CD8-positive, alpha-beta memory T cell (primary cell): ENCODE measurements at places on chromosomes 1 and 21. TPM values are rescaled to one million over a fixed set of nuclear protein-coding genes. Genes with fewer than 3 reads are reported as not detected.

TTC24 gene
- total RNA-seq = 7.4 TPM

DMAP1 gene
- total RNA-seq = 35.0 TPM

DMRTA2 gene
- total RNA-seq = not detected

TRIM45 gene
- total RNA-seq = 1.3 TPM

SEC16B gene
- total RNA-seq = not detected

PRKAA2 gene
- total RNA-seq = not detected

LRRC8C gene
- 63.5 TPM for total RNA-seq

BRINP2 gene
- total RNA-seq = not detected

DNA sequence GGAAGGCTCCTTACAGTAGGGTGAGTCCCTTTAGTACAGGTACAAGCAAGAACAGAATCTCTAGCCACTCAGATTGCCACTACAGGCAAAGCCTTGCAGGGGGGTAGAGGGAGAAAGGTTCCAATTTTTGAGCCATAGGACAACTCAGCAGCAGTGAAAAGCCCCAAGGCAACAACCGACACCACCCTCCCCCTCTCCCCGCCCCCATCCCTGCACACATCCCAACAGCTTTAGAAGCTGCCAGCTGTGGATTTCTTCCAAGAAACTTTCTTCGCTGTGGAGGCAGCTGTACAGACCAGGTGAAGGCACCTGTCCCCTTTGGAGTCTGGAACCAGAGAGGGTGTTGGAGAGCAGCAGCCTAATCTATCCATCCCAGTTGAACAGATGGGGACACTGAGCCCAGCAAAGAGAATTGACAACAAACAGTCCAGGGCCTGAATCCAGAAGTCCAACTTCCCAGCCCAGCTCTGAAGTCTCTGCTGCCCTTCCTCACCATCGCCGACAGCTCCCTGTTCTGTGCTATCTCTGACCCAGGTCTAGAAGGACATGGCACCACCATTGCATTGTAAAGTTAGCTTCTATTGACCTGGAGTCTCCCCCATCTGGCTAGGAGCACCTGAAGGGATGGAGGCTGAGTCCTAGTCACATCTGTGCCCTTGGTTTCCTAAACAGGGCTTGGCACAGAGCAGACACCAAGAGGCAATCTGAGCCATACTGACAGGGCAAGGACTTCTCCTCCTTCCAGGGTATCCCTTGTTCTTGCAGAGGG, 2.2 kb downstream of the TENT5B start:
- DNase-seq = no peak

- DNase-seq = no peak
Observed at GRCh38 chr21:42097274-42097673, 26.2 kb downstream of the UMODL1 start.

DNA sequence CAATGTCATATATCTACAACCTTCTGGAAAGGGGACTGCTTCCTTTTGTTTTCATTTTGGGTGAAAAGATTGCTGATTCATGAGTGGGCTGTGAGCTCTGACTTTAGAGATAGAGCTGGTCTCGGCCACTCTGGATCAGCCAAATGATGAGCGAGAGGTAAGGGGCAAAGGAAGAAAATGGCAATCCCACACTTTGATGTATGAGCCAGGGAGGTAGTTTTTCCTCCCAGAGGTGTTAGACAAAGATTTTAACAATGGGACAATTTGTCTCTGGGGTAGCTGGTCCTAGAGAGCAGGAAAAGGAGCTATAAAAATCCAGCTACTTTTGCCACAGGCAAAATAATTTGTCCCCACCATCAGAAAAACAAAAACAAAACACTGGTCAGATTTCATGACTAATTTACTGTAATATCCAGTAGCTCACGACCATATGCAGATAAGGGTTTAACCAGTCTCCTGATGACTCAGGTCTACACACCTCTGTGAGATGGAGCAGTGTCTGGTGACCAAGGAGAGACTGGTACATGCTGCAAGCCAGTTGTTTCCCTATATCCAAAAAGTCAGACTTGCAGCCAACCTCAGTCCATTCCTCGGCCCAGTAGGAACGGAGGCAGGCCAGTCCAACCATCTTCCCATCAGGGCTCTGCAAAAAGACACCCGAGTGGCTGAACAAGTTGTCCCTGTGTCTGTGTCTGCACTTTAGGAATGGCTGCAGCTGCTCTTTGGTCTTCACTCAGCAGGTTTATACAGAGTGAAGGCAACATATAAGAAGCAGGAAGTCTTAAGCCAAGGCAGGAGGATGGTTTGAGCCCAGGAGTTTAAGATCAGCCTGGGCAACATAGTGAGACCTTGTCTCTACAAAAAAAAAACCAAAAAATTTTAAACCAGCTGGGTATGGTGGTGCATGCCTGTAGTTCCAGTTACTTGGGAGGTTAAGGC, 29.2 kb downstream of the DNASE2B start:
- no peak for DNase-seq

DNA sequence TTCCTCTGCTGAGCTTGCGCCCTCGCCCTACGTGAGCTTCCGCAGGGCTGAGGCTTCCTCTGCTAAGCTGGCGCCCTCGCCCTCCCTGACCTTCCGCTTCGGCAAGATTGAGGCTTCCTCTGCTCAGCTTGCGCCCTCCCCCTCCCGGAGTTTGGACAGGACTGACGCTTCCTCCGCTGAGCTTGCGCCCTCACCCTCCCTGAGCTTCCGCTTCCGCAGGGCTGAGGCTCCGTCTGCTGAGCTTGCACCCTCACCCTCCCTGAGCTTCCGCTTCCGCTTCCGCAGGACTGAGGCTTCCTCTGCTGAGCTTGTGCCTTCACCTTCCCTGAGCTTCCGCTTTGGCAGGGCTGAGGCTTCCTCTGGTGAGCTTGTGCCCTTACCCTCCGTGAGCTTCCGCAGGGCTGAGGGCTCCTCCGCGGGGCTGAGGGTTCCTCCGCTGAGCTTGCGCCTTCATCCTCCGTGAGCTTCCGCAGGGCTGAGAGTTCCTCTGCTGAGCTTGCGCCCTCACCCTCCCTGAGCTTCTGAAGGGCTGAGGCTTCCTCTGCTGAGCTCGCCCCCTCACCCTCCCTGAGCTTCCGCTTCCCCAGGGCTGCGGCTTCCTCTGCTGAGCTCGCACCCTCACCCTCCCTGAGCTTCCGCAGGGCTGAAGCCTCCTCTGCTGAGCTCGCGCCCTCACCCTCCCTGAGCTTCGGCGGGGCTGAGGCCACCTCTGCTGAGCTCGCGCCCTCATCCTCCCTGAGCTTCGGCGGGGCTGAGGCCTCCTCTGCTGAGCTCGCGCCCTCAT, 753.6 kb upstream of the TPTE start:
- DNase-seq = no peak

DNA sequence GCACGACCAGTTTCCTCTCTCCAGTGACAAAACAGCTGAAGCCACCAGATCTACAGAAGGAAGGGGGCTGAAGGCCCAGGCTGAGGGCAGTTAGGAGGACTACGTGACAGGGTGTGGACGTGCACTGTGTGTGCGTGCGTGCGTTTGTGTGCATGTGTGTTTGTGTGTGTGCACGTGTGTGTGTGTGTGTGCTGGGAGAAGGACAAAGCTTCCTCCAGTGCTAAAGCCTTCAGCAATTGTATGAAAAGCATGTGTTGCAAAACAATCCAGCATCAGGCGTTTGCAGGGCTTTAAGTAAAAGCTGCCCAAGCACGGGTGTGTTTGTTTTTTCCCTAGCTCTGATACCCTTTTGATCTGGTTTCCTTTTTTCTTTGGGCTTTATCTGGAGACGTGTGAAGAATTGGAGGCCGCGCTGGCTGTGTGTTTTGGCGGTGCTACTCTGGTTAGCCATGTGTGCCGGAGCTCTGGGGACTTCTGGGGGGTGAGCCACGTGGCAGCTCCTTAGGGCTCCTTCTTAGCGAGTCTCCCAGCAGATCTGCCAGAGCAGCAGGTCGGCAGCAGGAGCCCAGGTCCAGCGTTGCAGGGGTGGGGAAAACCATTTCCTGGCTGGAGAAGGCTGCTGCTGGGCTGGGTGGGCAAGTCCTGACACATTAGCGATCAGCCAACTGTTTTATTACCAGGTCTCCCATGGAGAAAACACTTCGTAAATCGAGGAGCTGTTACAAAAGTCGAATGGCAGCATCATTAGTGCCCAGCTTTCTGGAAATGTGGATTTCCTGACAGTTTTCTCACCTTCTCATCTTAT, 73.4 kb downstream of the UCK2 start:
- DNase-seq = no peak

DNA sequence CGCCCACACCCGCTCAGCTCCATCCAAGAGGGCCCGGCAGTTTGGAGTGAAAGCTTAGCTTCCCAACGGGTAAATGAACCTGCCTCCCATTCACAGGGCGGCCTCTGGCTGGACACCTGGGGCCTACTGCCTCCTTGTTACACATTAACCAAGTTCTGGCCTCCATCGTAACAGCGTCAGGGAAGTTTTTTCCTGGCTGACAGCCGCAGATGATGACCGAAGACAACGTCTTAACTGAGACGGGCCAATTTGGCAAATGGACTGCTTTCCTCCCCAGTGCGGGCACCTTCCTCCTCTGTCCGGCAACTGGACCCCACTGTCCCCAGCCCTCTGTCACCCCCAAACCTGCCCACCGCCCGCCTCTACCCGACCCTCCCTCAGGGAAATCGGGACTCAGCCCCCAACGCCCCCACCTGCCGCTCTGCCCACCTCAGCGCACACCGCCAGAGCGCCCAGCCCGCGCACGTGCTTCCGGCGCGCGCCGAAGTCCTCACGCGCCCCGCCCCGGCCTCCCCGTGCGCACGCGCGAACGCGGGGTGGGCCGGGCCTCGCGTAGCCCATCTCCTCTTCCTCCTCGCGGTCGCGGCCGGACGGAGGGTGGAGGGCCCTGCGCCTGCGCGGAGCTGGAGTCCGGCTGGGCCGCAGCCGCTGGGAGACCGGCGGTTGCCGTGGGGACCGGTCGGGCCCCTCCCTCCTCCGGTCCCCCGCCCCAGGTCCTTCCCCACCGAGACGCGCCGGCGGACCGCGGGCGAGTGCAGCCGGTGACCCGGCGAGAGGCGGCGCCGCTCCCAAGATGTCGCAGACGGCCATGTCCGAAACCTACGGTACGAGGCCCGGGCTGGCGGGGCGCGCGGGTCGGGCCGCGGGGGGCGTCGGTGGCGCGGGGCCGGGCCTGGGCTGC, at the start of gene RAB4A:
TSS of gene RAB4A (plus strand) at position 565 of the 901 bp plus-strand sequence. CDS start at position 794, 229 bp downstream.
- DNase-seq = peak; percentile 73

DNA sequence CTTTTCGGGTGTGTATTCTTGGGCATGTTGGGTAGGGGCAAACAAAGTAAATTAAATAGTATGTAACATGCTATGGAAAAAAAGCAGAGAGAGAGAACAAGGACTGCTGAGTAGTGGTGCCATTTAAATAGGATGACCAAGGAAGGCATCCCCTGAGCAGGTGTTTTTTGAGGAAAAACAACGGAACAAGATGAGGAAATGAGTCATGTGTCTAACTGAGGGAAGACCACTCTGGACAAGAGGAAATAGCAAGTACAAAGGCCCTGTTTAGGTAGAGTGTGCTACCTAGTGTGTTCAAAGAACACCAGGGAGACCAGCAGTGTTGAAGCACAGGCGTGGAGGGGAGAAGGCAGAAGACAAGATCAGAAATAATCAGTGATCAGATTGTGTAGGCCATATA, 20.1 kb upstream of the GUCA2A start:
- DNase-seq = no peak

DNA sequence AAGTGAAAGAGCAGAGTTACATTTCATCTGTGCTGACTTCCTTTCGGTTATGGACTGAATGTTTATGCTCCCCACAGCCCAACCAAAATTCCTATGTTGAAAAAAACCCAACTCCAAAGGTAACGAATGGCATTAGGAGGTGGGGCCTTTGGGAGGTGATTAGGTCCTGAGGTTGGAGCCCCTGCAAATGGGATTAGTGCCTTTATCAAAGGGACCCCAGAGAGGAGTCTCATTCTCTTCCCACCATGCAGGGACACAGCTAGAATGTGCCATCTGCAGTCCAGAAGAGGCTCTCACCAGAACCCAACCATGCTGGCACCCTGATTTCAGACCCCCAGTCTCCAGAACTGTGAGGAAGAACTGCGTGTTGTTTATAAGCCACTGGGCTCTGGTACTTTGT, 199.3 kb downstream of the TOMM20 start:
- no peak for DNase-seq

GRCh38 chr1:179195376-179195775, 34.1 kb downstream of the ABL2 start:
- DNase-seq = no peak

DNA sequence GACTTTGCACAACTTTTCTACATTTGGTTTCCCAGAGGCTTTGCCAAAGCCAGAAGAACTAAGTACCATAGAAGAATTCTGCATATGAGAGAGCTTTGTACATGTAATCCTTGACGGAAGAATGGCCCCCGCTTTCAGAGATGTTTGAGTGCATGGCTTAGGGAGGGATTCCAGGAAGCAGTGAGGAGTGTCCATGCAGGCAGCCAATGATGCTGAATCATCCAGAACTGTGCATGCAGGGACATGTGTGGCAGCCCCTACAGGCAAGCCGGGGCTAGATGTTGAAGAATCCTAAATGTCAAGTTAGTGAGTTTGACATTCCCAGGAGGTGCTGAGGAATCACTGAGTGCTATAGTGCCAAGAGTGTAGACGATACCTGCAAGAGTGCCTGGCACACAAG, 9.9 kb upstream of the HAO2 start:
- no peak for DNase-seq

- no peak for DNase-seq
Observed at GRCh38 chr21:25898671-25899070, 163.9 kb downstream of the GABPA start.

- no peak for DNase-seq
Observed at GRCh38 chr1:78464449-78464891, 26.3 kb upstream of the PTGFR start.

DNA sequence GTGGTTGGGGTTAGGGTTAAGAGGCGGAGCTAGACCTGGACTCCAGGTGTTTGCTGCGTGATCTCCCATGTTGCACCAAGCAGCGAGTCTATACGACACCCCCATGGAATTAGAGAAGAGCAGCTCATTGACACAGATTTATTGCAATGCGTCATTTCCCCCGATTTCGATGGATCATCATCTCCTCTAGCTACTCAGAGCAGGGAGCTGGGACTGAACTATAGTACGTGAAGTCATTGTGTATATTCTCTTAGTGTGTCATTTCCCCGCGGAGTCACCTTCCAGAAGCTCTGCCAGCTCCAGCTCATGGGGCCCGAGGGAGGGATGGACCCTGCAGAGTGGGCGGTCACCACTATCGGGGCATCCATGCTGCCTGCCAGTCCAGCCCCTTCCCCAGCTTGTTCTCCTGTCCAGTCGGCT, 7.5 kb upstream of the C2CD2 start:
- DNase-seq = no peak

- DNase-seq = no peak
Observed at GRCh38 chr1:146020058-146021049, 1.2 kb downstream of the HJV start.

GRCh38 chr1:234134878-234135277, 230.4 kb downstream of the SLC35F3 start:
- no peak for DNase-seq
